ENCODE measurements at places on chromosomes 16 and 17.

DNA sequence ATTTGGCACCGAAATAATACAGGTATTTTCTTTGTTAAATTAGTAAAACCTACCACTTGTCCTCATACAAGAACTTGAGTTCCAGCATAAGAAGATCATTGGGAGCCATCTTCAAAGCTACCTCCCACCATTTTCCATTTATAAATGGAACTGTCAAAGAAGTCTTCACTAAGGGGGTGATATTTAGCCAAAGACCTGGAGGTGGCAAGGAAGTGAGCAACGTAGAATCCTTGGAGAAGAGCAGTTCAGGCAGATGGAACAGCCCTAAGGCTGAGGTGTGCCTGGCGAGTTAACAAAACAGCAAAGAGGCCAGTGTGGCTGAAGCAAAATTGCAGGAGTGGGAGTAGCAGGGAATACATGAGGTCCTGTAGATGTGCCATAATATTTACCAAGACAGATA, 1.8 kb downstream of the KCNJ16 start:
- DNase-seq, result no peak

DNA sequence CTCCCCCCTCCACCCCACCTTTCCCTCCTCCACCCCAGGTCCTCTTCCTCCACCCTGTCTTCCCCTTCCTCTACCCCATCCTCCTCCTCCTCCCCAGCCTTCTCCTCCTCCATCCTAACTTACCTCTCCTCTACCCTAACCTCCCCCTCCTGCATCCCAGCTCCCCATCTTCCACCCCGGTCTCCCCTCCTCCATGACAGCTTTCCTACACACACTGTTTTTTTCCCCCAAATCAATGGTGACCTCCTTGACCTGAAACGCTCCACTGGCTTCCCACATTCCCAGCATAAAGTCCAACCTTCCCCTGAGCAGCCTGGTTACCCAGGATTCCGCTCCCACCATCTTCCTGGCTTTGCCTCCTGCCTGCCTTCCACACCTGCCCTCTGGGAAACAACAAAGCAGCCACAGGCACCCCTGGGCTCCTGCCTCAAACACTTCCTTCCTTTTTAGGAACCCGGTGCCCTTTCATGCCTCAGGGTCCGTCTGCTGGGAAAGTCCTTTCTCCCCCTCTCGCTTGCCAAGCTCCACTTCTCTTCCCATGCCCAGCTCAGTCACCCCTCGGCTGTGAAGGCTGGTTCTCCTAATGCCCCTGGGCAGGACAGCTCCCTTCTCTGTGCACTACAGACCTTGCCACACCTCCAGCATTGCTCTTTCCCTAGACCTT, 2.1 kb downstream of the RGS9 start:
- no peak for DNase-seq

DNA sequence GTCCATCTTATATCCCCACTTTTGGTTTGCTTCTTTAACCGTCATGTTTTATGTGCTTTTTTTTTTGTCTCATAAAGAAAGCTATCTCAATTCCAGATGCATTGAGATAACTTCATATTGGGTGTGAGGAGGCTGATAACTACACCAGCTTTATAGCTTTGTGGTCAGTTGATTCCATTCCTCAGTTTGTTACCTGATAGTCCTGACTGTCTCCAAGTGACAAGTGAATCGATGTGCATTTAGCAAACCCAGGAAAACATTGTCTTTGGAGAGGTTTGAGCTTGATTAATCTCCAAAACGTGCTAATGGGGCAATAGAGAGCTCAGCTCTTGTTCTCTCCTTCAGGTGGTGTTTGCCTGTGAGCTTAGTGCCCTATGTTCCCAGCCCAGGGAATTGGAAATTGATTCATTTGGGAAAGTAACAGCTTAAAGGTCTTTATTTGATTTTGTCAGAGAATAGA, 22.7 kb downstream of the HS3ST3B1 start:
- DNase-seq, result no peak

DNA sequence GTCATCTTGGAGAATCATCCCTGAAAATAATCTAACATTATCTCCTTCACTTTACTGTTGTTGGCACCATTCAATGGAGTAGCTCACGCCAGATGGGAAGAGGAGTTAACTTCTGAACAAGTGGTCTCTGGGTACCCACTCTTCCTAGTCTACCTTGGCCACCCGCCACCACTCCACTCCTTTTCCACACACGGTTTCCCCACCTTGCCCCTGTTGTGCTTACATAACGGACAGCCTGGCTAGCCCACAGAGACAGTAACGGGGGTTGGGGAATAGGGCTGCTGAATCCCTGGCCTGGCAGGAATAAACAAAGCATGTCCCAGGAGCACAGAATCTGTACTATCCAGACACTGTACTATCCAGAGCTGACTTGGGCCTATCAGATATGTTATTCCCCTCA, 3.6 kb upstream of the MXRA7 start:
- no peak for DNase-seq
